Muscle of arm (tissue), 14 donors: ENCODE measurements at places on chromosomes 6 and 20. TPM values are rescaled to one million over a fixed set of nuclear protein-coding genes. Genes with fewer than 3 reads are reported as not detected.

DNA sequence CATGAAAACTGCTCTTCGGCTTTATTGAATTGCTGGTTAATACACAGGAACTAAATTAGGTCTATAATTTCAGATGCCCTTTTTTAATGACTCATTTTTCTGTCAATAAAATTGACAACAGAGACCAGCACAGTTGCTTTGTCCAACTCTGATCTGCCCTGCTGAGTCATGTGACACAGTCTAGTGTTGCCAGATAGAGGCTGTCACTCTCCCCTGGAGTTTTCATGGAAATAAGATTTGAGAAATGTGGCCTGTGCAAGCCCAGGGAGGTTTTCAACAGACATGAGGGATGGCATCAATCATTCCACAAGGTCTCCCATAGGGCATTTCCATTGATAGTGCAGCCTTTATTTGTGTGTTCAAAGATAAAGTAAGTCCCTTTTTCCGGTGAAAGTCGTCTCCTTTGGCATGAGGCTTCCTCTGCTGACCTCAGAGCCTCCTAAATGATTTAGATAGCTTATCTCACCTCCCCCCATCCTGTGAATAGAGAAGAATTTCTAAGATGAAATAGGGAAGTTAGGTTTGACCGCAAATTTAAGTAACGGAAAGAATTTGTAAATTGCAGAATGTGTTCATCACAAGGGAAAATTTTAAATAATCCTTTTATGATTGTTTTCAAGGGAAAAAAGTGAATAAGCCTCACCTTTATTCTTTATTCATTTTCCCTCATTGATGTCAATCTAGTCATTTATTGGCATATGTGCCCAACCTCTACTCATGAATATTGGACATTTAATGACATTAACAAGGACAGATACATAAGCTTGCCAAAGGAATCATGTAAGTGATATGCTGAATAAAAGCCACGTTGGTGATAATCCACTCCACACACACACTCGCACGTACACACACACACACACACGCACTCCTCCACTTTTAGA is 277.7 kb downstream of the ADGB start:
- no peak for DNase-seq

DNA sequence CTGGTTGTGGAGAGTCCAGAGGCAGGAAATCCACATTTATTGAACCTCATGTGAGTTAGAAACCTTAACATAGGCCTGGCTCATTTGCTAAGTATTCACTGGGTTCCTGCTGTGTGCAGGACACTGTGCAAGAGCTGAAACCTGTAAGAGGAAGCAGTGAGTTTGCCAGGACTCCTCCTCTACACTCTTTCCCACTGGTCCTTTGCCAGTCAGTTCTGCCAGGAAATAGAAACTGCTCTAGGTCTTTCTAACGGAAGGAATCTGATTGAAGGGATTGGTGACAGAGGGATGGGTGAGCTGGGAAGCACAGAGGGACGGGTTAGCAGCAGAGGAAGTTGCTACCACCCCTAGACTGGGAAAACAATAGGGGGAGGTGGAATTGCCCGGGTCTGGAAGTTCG is 234.2 kb upstream of the ECI2 start:
- DNase-seq: no peak

- no peak for DNase-seq
Measured at GRCh38 chr6:118683881-118684872, 32.8 kb upstream of the CEP85L start.

- no peak for DNase-seq
Measured at GRCh38 chr6:118903138-118903537, 9.2 kb downstream of the ASF1A start.

The KCNG1 gene
- polyA plus RNA-seq: 0.44 TPM
